ENCODE measurements at places on chromosomes 12 and 14.
A peak's percentile ranks its signal among the peaks of the same experiment; 100 is the strongest.

DNA sequence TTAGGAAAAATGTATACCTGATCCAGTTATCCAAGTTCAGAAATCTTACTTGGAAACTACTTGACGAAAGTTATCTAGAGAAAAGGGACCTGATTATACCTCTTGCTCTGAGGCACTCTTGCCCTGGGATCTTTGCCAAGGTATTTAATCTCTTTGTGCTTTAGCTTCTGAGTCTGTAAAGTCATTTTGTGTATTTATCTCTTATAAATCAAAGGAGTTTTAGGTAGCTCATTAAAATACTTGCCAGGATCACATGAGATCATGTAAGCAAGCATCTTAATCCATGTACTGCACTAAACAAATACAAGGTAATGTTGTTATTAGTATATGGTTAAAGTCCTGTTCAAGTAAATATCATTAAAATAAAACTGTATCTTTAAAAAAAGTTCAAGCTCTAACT, 147.5 kb downstream of the IPO8 start:
- no peak for DNase-seq

- DNase-seq: no peak
Measured at GRCh38 chr14:86038387-86039042, 508.6 kb downstream of the FLRT2 start.

DNA sequence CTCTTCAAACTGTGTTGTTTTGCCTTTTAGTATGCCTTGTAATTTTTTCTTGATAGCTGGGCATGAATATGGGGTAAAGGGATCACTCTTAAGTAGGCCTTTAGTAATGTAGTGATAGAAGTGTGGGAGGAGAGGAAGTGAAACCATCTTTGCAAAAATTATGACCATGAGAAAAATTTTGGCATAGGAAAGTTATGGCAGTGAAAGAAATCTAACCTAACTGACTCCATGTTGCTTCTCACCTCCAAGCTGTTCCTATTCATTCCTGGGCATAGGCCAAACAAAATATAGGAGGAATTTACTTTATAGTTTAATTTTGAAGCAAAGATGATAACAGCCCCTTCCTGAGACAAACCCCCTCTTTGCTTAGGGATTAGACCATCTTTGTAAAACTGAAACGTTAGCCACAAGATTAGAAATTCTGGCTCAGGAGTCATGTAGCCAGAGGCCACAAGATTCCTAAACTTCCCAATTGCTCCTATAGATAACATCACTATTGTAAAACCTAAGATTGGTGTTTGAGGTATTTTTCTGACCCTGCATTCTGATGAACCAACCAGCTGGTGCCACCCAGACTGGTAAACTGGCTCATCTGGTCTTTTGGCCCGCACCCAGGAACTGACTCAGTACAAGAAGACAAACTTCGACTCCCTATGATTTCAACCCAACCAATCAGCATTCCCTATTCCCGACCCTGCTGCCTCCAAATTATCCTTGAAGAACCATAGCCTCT, 45.8 kb downstream of the CRADD start:
- no peak for DNase-seq

DNA sequence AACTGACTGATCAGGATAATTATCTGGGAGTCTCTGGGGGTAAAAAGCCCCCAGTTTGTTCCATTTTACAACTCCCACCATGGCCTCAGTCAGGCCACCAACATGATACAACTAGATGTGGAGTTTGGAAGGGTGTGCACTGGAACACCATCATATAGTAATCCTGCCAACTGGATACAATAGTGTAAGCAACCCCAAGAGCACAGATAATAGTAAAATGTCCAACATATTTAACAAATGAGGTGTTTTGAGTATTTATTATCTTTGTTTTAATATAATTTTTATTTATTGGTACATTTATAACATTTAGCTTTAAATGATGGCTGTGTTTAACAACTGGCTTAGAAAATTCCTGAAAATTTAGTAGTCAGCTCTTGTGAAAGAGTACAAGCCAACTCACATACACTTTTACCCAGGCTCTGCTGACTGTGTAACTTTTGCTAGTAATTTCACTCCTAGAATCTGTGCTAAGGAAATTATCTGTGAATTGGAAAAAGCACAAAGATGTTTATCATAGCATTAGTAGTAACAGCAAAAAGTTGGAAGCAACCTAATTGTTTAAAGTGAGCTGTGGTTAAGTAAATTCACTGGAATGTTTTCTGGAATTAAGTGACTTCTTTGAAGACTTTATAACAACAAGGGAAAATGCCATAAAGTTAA, 196.8 kb downstream of the RAD51B start:
- no peak for DNase-seq

DNA sequence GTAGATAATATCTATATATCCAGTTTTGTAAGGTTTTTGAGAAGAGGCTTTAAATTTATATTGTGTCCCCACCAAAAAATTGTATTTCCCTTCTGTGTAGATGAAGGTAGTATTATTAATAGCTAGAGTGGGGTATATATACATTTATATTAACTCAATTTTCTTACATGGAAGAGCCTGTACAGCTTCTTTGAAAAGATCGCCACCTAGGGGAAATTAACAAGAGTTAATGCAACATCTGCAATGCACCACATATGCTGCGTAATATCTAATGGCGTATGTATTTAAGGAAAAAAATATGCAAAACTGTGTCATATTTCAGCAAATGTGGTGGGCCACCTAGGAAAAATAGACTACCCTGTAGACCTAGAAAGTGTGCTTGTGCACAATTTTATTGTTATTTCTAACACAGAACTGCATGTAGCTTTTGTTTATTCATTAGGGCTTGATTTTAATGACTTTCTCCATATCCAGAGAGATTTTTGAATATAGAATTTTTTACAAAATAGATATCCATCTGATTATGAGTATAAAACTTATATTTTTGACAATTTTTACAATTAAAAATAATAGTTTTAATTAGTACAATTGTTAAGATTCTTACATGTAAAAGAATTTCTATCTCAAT, 14.0 kb downstream of the CCER1 start:
- DNase-seq: peak; percentile 19

DNA sequence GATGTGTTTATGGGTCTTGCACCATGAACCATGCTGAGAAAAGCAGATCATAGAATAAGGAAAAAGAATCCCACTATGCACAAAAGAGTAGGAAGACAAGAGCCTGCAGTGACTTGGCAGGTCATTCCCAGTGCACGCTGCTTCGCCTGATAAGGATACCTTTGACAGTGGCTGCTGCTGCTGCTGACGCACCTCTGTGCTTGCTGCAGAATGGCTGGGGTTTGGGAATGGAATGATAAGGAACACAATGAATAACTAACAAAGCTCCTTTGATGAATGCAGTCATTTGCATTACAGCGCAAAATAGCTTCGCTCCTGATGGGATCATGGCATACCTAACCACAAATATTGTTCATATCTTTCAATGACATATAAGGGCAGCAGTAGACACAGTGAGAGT, 278.7 kb downstream of the PDZRN4 start:
- no peak for DNase-seq

- DNase-seq: no peak
Measured at GRCh38 chr12:103852498-103852997, 11.5 kb upstream of the NT5DC3 start.

Measured in cerebellar cortex (tissue), 1 donor.